ENCODE measurements at places on chromosomes 7 and 10.

- no peak for DNase-seq
Measured at GRCh38 chr10:72709041-72709440, 17.1 kb downstream of the MCU start.

GRCh38 chr10:121615435-121615793 lies 17.2 kb upstream of the FGFR2 start:
- no peak for DNase-seq

- no peak for DNase-seq
Measured at GRCh38 chr10:43064331-43065075, 12.4 kb upstream of the RET start.

DNA sequence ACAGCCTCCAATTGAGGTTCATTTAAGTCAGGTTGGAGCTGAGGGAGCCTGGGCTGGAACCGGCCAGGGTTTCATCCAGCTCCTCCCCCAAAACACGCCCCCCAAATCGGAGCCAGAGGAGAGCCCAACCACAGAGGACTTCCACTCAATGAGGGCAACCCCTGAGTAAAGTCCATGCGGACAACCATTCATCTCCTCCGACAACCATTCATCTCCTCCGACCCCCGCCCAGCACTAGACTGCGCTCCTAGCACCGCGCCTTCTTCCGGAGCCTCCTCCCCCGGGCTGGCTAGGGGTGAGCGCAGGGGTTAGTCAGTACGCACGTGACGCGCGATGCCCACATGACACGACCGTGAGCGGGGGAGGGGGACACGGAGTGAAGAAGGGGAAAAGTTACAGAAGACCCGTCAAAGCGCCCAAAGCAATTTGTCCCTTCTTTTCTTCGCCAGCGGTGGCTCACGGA lies 1.4 kb downstream of the MAGI2 start:
- no peak for DNase-seq

DNA sequence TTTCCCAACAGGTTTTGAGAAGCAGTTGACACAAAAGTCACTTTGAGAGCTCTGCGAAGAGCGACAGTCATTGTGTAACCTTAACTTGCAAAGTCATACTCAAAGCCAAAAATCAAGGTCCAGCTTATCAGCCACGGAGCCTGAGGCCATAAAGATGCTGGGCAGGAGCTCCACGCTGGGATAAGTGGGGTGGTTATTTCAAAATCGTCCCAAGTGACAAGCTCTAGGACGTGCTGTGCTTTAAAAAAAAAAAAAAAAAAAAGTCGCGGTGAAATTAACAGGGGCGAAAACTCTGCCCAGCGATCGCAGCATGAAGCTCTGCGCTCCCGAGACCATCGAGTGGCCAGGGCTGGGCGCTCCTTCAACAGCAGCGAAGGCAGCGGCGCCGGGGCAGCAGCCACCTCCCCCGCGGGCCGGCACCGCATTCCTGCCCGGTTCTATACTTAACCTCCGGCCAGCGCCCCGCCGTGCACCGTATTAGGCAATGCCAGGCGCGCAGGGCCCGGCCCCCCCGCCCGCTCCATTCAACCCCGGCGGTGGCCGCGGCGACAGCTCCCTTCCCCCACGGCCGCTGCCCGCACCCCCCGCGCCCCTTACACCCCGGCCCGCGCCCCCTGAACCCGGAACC lies 657 bp downstream of the HACD1 start:
- DNase-seq, result no peak

GRCh38 chr10:28970231-28970630 lies 292.9 kb downstream of the BAMBI start:
- no peak for DNase-seq

DNA sequence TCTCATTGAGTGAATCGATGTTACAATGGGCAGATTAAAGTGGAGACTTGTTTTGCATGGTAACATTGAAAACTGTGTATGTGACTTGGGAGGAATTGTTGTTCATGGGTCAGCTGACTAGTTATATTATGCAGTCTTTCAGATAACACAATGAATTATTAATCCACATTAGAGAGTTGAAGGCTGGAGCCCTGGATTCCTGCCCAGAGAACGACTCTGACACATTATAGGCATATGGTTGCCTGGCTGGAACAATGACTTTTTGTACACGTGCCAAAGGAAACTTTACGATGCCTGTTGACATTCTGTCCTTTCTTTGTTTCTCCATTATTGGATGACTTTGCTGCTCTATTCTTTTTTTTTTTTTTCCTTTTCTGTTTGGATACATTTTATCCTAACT lies 52.3 kb upstream of the TMEM229A start:
- no peak for DNase-seq
